ENCODE measurements at places on chromosomes 2 and 18.

DNA sequence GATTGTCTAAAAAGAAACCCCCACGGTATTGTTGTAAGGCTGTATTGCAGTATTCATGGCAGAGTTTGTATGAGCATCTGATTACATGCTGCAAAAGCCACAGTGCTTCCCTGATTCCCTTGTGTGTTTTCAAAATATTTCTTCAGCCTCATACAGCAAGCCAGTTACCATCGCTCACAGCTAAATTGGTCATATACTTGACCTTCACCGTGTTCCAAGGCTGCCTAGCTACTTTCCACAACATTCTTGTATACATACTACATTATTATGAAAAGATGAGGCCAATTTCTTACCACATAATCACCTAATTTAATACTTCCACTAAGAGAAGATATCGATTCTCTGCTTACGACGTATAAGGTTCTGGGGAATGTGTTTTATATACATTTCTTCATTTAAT is 576.3 kb upstream of the CNTNAP5 start:
- no peak for DNase-seq

GRCh38 chr2:48319863-48320262 is 210.1 kb upstream of the STON1 start:
- DNase-seq: no peak

DNA sequence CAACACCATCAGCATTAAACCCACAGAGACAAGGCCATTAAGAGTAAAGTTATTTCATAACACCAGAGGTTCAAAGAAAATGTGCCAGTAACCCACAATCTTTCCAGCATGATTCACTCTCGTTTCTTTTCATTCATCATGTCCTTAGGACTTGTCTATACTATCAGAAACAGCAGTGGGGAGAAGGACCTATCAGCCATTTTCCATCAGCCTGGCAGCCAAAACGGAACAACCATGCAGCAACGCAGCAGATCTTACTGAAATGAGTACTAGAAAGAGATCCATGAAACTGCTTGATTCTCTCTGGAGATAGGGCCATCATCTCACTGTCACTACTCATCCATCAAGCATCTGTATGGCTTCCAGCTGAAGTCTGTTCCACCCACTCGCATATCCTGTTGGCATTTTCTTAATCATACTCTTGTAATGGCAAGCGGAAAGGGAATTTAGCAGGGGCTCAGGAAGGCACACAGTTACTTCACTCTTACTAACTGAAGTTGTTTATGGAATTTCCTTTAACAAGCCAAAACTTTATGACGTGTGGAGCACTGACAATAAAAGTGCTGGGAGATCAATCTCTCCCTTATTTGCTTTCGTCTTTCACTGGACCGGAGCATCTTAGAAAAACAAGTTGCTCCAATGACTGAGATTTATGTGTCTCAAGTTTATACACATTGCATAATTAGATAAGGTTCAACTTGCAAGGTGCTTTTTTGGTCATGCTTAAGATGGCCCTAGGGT is 69.7 kb downstream of the EPHA4 start:
- DNase-seq: no peak

DNA sequence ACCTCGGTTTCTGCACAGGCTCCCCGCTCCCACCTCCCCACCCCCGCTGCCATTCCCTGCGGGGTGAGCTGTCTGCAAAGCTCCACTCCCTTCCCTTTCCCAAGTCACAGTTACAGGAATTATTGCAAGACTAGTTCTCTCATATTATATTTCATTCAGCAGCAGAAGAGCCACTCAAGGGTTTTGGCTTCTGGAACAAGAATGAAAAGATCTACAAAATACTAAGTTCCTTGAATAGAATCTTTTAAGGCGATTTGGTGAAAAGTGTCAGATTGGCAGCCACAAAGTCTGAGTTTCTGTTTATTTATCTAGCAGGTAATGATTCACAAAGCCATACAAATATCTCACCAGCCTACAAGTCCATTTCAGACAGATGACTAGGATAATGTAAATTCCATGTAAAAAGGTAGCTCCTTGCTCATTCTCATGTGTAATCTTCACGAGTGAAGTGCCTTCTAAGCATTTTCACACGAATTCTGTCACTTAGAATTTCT is 221.9 kb upstream of the RBBP8 start:
- DNase-seq: no peak

Measured in GM19239 (cell line).